ENCODE measurements at places on chromosomes 1 and 21.

GRCh38 chr1:6043561-6043960 is 2.1 kb upstream of the KCNAB2 start:
- DNase-seq = no peak

DNA sequence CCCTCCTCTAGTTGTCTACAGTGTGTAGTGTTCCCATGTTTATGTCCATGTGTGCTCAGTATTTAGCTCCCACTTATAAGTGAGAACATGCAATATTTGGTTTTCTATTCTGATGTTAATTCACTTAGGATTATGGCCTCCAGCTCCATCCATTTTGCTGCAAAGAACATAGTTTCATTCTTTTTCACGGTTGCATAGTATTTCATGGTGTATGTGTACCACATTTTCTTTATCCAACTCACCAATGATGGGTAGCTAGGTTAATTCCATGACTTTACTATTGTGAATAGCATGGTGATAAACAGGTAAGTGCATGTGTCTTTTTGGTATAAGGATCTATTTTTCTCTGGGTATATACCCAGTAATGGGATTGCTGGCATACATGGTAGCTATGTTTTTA is 67.0 kb downstream of the TBX19 start:
- no peak for DNase-seq

DNA sequence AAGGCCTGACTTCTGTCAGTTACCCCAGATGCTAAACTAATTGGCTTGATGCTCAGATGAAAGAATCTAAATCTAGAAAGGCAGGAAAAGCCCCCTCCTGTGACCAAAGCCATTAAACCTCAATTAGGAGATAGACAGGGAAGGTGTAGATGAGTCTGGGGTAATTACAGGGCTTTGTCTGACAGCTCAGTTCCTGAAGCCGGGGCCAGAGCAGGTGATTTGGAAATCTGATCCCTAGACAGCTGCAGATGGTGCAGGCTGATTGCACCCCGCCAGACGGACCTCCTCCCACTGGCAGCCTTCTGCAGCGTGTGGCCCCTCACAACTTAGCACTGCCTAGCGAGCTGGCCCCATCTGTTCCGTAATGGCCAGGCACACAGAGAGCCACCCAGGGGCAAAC is 395.1 kb downstream of the HLX start:
- DNase-seq = no peak

DNA sequence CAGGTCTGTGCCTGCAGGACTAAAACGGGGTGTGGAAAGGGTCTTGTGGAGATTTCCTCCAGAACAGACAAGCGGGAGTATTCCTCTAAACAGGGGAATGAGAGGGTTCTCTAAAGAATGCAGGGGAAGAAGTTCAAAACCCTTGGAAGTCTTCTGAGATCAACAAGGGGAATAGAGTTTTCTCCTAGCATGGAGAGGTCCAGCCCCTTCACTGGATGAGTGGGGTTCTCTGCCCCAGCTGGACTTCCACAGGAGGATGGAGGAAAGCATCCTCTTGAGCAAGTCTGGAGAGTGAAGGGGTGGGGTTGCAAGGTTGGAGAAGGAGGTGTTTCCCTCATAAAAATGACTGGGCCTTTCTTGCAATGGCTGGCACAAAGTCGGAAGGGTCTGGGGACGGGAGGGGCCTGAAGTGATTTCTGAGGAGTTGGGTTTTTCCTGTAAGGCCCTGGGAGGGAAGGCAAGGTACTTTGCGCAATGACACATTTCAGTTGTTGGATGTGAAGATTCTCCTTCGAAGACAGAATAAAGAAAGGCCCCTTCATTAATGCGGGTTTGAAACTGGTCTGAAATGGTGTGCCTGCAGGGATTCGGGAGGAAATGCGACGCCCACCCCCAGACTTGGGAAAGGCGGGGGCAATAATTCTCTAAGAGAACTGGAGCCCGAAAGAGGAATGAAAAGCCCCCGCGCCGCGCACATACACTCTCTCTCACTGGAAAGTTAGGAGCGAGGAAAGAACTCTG is 884 bp downstream of the SPATA6 start:
- DNase-seq = no peak

- DNase-seq = no peak
Observed at GRCh38 chr21:33505833-33506232, 14.3 kb upstream of the DNAJC28 start.

DNA sequence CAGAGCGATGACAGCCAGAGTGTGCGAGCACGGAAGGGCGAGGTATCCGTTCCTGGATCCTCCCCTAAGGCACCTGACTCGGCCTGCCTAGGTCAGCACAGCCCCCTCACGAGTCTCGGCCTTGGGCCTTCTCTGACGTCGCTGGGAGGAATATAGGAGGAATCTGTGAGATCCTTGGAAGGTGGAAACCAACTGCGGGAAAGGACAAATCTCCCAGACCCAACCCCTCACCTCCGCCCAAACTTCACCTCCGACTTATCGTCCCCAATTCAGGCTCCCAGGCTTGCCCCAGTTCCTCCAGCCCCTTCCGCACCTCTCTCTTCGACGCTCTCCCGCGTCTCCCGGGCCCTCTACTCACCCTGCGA is 494 bp downstream of the APH1A start:
- peak; percentile 8 for DNase-seq

GRCh38 chr21:38295997-38296764 is 39.4 kb downstream of the KCNJ15 start:
- no peak for DNase-seq

DNA sequence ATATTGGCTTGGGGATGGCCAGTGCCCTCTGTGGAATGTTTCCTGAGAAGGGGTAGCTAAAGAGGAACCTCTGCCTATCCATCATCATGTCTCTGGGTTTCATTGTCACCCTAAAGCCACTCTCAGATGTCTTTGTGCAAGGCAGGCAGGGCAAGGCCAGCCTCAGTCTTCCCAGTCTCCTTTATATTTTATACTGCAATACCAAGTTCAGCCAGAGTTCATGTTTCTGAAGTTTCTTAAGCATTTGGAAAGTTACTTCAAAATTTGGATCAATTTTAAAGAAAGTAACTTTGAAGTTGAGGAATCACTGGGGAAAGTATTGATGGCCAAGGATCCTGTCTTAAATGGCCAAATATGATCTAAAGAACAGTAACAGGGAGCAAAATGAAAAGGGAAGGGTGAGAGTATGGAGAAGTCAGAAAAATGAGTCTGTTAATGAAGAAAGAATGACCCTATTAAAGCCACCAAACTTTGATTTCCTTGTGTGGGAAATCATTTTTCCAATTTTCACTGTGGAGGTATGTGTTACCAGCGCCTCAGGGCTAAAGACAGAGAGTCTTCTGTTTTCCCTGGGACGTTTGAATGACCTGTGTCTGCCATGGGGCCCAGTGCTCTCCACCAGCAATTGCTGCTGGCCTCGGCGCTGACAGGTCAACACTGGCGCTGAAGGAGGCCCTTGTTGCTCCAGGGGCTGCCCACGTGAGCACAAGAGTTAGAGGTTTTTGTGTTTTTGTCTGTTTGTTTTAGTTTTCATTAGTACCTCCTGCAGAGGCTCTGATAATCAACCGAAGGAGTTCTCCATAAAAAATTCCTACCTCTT is 93.9 kb downstream of the ATP5PO start:
- no peak for DNase-seq

- no peak for DNase-seq
Observed at GRCh38 chr1:51340380-51340779, 10.0 kb upstream of the TTC39A start.

DNA sequence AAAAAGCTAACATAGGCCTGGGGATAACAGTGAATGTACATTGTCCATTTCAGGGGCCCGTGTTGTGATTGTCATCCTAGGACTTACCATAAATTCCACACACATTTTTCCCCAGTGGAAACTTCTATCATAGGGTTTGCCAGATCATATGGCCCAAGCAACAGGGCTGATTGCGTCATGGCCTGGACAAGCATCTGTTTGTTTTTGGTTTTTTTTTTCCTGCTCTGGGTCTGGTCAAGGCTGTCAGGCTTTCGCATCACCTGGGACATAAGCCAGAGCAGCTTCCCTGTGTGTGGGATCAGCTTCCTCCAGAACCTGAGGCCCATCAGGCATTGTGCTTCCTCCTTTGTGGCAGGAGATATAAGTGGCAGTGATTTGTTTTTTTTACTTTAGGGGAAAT is 598.5 kb upstream of the USP24 start:
- DNase-seq = peak; percentile 2

DNA sequence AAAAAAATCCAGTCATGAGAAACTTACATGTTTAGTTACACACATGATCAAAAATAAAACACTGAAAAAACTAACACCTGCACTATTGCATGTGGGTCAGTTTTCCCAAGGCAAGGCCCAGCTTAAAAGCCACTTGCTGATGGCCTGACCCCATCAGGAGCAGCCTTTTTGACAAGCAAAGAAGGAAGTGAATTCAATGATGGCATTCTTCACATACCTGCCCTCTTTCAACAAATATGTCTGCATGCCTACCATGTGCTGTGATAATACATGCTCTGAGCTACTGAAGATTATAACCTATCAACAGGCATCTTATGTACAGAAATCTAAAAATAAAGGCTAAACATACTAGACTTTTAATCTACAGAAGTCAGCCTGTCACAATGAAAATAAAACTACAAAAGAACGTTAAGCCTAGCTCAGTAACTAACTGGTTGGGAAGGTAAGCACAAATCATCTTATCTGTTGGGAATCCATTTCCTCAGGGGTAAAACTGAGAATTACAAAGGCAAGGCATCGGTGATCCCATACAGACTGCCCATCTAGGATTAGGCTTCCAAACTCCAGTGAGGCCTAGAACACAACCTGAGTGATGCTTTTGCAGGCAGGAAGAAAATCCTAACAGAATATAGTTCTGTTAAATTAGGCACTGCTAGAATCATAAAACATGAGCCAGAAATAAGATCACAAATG is 14.5 kb downstream of the SORT1 start:
- DNase-seq = no peak

DNA sequence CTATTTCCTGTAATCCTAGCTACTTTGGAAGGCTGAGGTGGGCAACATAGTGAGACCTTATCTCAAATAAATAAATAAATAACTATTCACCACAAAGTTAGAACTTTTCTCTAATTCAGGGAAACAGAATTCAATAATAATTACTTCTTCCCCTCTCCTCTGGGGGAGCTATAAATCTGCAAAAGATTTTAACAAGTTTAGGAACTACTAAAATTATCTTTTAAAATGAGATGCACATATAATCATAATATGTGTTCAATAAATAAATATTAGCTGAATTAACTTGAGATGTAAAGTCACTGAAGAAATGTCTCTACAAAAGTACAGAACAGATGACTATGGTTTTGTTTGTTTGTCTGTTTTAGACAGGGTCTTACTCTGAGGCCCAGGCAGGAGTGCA is 14.1 kb downstream of the WDR47 start:
- DNase-seq = no peak

DNA sequence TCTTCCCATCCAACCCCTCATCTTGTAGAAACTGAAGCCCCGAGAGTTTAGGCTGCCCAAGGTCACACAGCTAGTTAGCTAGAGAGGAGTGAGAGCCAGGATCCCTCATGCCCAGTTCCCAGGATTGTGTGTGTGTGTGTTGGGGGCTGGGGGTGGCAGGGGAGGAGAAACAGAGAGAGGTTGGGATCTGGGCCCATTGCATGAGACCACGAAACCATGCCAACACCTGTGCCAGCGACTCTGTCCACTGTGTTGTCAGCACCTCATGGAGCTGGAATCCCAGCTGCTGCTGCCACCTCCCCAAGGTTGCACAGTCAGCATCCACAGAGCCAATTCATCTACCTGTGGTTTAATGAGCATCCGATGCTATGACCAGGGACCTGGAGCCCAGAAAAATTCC is 115.4 kb upstream of the ZC3H12A start:
- DNase-seq = no peak

- DNase-seq = no peak
Observed at GRCh38 chr1:24119859-24120756, 8.2 kb upstream of the MYOM3 start.

- no peak for DNase-seq
Observed at GRCh38 chr1:77188770-77189169, 30.5 kb downstream of the PIGK start.

GRCh38 chr1:92483610-92484471 is 2.9 kb downstream of the GFI1 start:
- DNase-seq = peak; percentile 63

- peak; percentile 68 for DNase-seq
Observed at GRCh38 chr21:42830456-42831455, 48.6 kb downstream of the WDR4 start.

- DNase-seq = no peak
Observed at GRCh38 chr1:209988706-209989105, 50.7 kb downstream of the SYT14 start.

DNA sequence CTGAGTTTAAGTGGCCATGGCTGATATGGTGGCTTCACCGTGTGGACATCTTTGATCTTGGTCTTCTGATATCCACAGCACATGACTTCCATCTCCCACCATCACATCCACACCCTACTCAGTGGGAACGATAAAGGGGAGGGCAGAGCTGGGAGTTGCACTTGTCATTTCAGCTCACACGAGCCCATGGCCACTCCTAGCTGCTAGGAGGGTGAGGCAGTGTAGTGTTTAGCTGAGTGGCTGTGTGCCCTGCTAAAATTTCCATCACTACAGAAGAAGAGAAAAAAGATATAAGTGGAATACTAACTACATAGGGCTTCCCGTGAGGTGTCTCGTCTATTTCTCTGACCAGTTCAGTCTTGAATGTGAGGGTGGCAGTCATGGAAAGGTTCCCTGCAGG is 123.3 kb upstream of the EDN2 start:
- no peak for DNase-seq

DNA sequence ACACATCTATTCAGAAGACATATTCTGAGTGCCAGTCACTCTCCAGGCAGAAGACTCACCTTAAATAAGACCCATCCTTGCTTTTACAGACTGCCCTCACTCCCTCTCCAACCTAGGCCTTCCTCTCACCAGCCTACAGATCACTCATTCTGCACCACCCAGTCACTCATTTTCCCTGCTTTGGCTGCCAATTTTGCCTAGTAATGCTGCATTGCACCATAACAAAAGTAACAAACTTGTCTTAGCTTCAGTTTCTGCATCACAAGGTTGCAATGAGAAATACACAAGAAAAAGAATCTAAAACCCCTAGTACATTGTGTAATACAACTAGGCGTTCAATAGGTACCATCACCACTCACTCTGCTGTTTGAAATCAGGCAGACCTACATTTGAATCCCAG is 292.4 kb downstream of the PLPP3 start:
- DNase-seq = no peak

- DNase-seq = no peak
Observed at GRCh38 chr1:66300972-66301451, 232.9 kb upstream of the SGIP1 start.

Data from SW480 (cell line).